ENCODE measurements at places on chromosomes 3 and 15. TPM values are rescaled to one million over a fixed set of nuclear protein-coding genes. Genes with fewer than 3 reads are reported as not detected.

The RPSA gene
- total RNA-seq = 2,449 TPM

The TMEM45A gene
- 0.11 TPM for total RNA-seq

The GPR176 gene
- not detected for total RNA-seq

The RTP3 gene
- not detected for total RNA-seq

The CD200 gene
- not detected for total RNA-seq

The SLCO3A1 gene
- total RNA-seq = 36.2 TPM

The GPR27 gene
- not detected for total RNA-seq

The SH2D7 gene
- not detected for total RNA-seq

DNA sequence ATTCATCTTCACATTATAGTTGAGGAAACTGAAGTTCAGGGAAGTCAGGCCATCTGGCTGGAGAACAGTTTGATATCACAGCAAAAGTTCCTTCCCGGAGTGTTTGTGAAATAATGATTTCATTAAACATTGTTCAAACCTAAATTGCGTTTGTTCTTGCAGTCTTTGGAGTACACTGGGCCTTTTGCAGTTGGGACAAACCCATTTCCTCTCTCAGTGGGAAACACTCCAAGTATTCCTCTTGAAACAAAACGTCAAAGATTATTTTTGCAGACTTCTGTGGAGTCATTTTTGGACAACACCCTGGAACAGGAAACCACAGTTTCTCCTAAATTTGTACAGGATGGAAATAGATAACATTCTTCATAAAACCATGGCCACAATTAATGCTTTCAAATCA is 287.5 kb downstream of the PTPRG start:
- H3K27me3 ChIP-seq = no peaks in the 10 kb centered on the region
- no peak overlapping the region for H3K27ac ChIP-seq
- no peak overlapping the region for H3K4me3 ChIP-seq
- H3K4me1 ChIP-seq = no peaks in the 10 kb centered on the region
- DNase-seq = no peak

DNA sequence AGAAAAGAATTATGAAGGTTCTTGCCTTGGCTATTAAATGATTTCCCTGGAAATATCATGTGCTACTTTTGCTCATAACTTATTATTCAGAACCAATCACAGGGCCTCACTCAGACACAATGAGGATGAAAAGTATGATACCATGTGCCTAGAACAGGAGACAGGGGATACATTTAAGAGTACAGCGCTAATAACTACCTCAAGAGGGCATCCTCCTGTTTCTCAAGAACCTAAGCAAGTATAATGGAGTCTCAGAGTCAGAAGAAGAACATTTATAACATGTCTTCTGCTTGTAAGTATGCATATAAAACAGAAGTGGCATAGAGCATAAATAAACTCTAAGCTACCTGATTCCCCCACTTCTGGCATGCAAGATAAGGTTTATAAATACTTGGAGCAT is 125.4 kb upstream of the MME start:
- peak; percentile 75 for DNase-seq
- no peaks in the 10 kb centered on the region for H3K4me1 ChIP-seq
- no peak overlapping the region for H3K27ac ChIP-seq
- H3K36me3 ChIP-seq = no peaks in the 10 kb centered on the region
- no peak overlapping the region for H3K4me3 ChIP-seq
- no peaks in the 10 kb centered on the region for H3K27me3 ChIP-seq

DNA sequence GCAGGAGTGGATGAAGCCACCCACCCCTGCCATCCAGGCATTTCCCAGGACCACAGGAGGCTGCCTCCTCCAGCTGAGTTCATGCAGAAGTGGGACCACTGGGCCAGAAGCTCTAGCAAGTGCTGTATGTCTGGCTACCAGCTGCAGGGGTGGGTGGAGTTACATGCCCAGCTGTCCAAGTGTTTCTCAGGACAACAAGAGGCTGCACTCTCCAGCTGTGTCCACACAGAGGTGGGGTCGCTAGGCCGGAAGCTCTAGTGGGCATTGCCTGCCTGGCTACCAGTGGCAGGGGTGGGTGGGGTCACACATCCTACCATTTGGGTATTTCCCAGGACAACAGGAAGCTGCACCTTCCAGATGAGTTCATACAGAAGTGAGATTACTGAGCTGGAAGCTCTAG is 234.0 kb upstream of the PPP2R3A start:
- H3K27ac ChIP-seq = no peak overlapping the region
- no peak overlapping the region for H3K4me3 ChIP-seq
- H3K27me3 ChIP-seq = no peaks in the 10 kb centered on the region
- no peaks in the 10 kb centered on the region for H3K36me3 ChIP-seq

- no peaks in the 10 kb centered on the region for H3K4me1 ChIP-seq
- no peak overlapping the region for H3K4me3 ChIP-seq
- no peak for DNase-seq
- no peaks in the 10 kb centered on the region for H3K27me3 ChIP-seq
- no peak overlapping the region for H3K27ac ChIP-seq
- no peaks in the 10 kb centered on the region for H3K36me3 ChIP-seq
Observed at GRCh38 chr3:158713094-158713499, 19.2 kb downstream of the RARRES1 start.

GRCh38 chr3:120498556-120499346 is 48.0 kb upstream of the FSTL1 start:
- no peaks in the 10 kb centered on the region for H3K4me1 ChIP-seq
- no peak for DNase-seq
- H3K27ac ChIP-seq = no peak overlapping the region
- H3K4me3 ChIP-seq = no peak overlapping the region
- no peaks in the 10 kb centered on the region for H3K36me3 ChIP-seq

GRCh38 chr3:184748219-184749135 is 36.6 kb upstream of the MAGEF1 start:
- H3K27me3 ChIP-seq = no peaks in the 10 kb centered on the region
- H3K27ac ChIP-seq = no peak overlapping the region
- H3K36me3 ChIP-seq = no peaks in the 10 kb centered on the region
- no peak overlapping the region for H3K4me3 ChIP-seq

DNA sequence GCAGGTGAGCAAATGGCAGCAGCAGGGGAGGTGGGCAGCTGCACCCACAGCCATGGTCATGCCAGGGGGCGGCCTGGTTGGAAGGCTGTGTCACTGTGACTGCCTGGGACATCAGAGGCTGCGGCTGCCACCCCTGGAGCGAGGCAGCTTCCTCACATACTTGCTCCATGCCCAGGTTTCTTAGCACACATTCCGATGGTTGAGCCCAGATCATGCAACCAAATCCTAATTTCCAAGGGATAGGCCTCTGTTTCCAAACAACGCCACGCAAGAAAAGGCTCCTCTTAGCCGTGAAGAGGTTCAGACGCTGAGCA is 11.6 kb upstream of the NRROS start:
- DNase-seq = no peak
- H3K27me3 ChIP-seq = no peaks in the 10 kb centered on the region
- no peak overlapping the region for H3K27ac ChIP-seq
- no peak overlapping the region for H3K4me3 ChIP-seq
- H3K36me3 ChIP-seq = no peaks in the 10 kb centered on the region
- H3K4me1 ChIP-seq = peaks cover 24% of the 10 kb centered on the region

- no peaks in the 10 kb centered on the region for H3K27me3 ChIP-seq
- H3K4me1 ChIP-seq = no peaks in the 10 kb centered on the region
- H3K36me3 ChIP-seq = no peaks in the 10 kb centered on the region
- DNase-seq = no peak
- no peak overlapping the region for H3K27ac ChIP-seq
- H3K4me3 ChIP-seq = no peak overlapping the region
Observed at GRCh38 chr3:168863561-168863960, 767.8 kb upstream of the GOLIM4 start.

DNA sequence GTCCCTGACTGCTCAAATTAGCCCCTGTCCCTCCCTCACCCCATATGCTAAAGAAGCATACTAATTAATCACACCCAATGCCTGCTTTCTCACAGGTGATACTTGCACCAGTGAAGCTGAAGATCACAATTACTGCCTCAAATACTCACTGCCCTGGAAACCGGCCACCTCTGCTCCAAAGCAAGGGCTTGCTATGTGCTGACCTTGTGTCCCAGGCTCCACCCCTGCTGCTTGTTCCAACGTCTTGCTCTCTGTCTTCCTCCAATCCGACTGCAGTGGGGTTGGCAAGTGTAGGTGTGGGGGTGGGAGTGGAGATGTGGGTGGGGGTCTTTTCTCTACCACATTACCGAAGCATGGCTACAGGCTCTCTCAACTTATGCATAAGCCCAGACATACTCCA is 55.7 kb upstream of the PSMD6 start:
- no peaks in the 10 kb centered on the region for H3K27me3 ChIP-seq
- H3K36me3 ChIP-seq = no peaks in the 10 kb centered on the region
- H3K4me1 ChIP-seq = no peaks in the 10 kb centered on the region

DNA sequence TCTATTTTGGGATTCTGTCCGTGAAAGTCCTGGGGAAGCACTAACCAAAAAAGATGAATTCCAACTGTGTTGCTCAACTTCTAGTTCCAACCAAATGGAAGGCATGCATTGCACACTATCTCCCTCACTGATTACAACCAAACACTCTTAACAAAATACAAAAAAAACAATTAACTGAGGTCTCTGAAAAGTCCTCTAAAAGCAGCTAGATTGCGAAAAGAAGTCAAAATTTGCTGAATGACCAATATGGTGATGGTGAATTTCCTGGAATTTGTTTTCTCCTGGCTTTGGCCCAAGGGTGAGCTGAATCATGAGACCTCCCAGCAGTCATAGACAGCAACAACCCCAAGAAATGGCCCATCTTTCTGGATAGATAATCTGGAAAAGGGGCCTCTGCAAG is 28.3 kb downstream of the CYP19A1 start:
- no peaks in the 10 kb centered on the region for H3K4me1 ChIP-seq
- no peak overlapping the region for H3K4me3 ChIP-seq
- H3K27me3 ChIP-seq = no peaks in the 10 kb centered on the region
- no peak overlapping the region for H3K27ac ChIP-seq
- DNase-seq = no peak

- peaks cover 16% of the 10 kb centered on the region for H3K4me1 ChIP-seq
- H3K27me3 ChIP-seq = no peaks in the 10 kb centered on the region
- H3K27ac ChIP-seq = peak overlapping the region; percentile 31
- no peaks in the 10 kb centered on the region for H3K36me3 ChIP-seq
Observed at GRCh38 chr15:35043373-35044095, 41.6 kb downstream of the NANOGP8 start.

GRCh38 chr15:61146931-61147230 is 82.2 kb downstream of the RORA start:
- H3K27me3 ChIP-seq = no peaks in the 10 kb centered on the region
- no peaks in the 10 kb centered on the region for H3K36me3 ChIP-seq
- no peak overlapping the region for H3K4me3 ChIP-seq
- DNase-seq = no peak

GRCh38 chr15:89888214-89888804 is 5.5 kb downstream of the AP3S2 start:
- no peak overlapping the region for H3K27ac ChIP-seq
- no peak overlapping the region for H3K4me3 ChIP-seq
- DNase-seq = peak; percentile 59
- no peaks in the 10 kb centered on the region for H3K27me3 ChIP-seq
- peaks cover 35% of the 10 kb centered on the region for H3K36me3 ChIP-seq
- H3K4me1 ChIP-seq = peaks cover 17% of the 10 kb centered on the region

- no peaks in the 10 kb centered on the region for H3K27me3 ChIP-seq
- peak overlapping the region; percentile 74 for H3K27ac ChIP-seq
- H3K4me3 ChIP-seq = no peak overlapping the region
- no peaks in the 10 kb centered on the region for H3K36me3 ChIP-seq
- DNase-seq = no peak
- H3K4me1 ChIP-seq = peaks cover 76% of the 10 kb centered on the region
Observed at GRCh38 chr15:31352339-31352751, 25.7 kb downstream of the KLF13 start.

DNA sequence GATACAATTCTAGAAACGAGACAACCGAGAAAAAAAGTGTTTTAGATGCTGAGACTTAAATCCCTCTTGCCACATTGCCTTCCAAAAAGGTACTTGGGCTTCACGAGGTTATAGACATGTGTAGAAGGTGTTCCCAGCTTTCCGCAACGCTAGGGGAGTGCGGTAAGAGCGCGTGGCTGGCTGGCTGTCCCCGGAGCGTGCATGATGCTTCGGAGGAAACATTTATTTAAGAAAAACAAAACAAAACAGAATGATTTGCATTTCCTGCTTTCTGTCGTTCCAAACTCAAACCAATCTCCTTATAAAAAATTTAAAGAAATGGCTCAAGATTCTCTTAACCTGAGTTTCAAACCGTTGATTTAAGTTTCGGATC is 841 bp downstream of the SLC6A20 start:
- H3K36me3 ChIP-seq = no peaks in the 10 kb centered on the region
- peaks cover 6% of the 10 kb centered on the region for H3K4me1 ChIP-seq
- DNase-seq = no peak
- no peak overlapping the region for H3K4me3 ChIP-seq
- no peak overlapping the region for H3K27ac ChIP-seq
- H3K27me3 ChIP-seq = no peaks in the 10 kb centered on the region

GRCh38 chr3:49656541-49657112 is 17.5 kb upstream of the APEH start:
- no peak overlapping the region for H3K4me3 ChIP-seq
- H3K36me3 ChIP-seq = no peaks in the 10 kb centered on the region
- H3K4me1 ChIP-seq = no peaks in the 10 kb centered on the region
- DNase-seq = no peak
- H3K27ac ChIP-seq = no peak overlapping the region

GRCh38 chr3:30657914-30658313 is 51.5 kb downstream of the TGFBR2 start:
- no peak overlapping the region for H3K27ac ChIP-seq
- no peaks in the 10 kb centered on the region for H3K36me3 ChIP-seq
- H3K4me3 ChIP-seq = no peak overlapping the region

DNA sequence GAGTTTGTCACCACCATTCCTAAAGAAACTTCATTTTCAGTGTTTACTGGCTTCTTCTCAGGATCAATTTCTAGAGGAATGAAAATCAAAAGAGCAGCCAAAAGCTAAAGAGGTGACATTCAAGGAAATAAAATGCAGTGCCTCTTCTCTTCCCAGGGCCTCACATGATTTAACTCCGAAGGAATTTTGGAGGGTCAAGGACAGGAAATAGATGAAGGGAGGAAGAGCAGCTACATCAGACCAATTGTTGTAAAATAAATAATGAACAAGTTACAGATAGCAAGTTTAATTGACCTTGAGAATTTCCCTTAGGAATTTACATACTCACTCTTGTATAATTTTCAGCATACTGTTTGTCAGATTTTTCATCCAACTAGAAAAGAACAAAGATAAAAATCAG is 78.1 kb downstream of the LRRFIP2 start:
- H3K27me3 ChIP-seq = no peaks in the 10 kb centered on the region
- DNase-seq = no peak
- H3K36me3 ChIP-seq = no peaks in the 10 kb centered on the region
- no peak overlapping the region for H3K27ac ChIP-seq
- no peaks in the 10 kb centered on the region for H3K4me1 ChIP-seq

- no peak for DNase-seq
- no peak overlapping the region for H3K4me3 ChIP-seq
- H3K27ac ChIP-seq = no peak overlapping the region
Observed at GRCh38 chr15:83610901-83611685, 42.8 kb upstream of the ADAMTSL3 start.

GRCh38 chr3:98901119-98901391 is 440 bp downstream of the DCBLD2 start:
- H3K4me1 ChIP-seq = peaks cover 10% of the 10 kb centered on the region
- H3K36me3 ChIP-seq = no peaks in the 10 kb centered on the region
- H3K27me3 ChIP-seq = no peaks in the 10 kb centered on the region
- DNase-seq = no peak
- H3K27ac ChIP-seq = no peak overlapping the region

Measured in Karpas-422 (cell line).